Tongue (tissue), 3 donors: ENCODE measurements at places on chromosomes 2 and 18. TPM values are rescaled to one million over a fixed set of nuclear protein-coding genes. Genes with fewer than 3 reads are reported as not detected.

DNA sequence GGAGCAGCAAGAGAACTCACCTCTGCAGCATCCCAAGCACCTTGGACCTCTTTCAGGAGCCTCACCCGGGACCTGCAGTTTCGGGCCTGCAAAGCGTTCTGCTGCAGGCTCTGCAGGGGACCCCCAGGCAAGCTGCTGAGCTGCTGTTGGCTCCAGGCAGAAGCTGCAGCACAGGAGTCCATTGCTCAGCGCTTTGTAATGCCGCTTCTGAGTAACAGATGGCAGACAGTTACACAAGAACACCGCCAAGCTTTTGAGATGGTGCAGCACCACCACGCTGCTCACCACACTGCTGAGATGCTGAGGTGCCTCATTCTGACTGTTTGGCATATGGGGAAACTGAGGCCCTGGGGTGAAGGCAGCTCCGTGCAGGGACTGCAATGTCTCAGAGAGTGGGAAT, 1.9 kb upstream of the GALNT14 start:
- DNase-seq, result no peak

DNA sequence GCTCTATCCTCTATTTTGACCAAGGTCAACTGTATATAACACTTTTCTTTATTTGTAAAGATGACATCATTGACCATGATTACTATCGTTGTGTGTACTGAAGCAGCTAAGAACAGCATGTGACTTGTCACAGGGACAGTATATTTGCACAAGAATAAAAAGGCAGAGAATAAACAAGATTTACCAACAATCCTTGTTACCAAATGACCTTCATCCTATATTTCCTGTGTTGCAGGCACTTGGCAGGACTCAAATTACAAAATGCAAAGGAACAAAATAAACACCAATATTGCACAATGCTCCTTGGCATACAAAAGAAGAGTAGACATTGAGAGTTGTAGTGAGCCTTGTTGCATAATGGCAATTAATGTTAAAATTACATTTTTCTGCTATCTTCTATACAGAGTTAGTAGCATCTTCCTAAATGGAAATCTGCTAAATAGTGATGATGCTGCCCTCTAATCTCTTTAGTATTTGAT, 61.8 kb downstream of the RFTN2 start:
- DNase-seq, result no peak

CFAP221 gene
- total RNA-seq, result 3.0 TPM

- DNase-seq, result peak; percentile 71
These were observed 36.9 kb upstream of the SLC14A1 start for GRCh38 chr18:45686891-45687611.

- peak; percentile 33 for DNase-seq
These were observed 15.7 kb downstream of the STK39 start for GRCh38 chr2:168231609-168232241.

TNFAIP6 gene
- total RNA-seq, result 10.8 TPM

ARHGAP28 gene
- total RNA-seq, result 26.0 TPM
